ENCODE measurements at places on chromosomes 12 and 14.

DNA sequence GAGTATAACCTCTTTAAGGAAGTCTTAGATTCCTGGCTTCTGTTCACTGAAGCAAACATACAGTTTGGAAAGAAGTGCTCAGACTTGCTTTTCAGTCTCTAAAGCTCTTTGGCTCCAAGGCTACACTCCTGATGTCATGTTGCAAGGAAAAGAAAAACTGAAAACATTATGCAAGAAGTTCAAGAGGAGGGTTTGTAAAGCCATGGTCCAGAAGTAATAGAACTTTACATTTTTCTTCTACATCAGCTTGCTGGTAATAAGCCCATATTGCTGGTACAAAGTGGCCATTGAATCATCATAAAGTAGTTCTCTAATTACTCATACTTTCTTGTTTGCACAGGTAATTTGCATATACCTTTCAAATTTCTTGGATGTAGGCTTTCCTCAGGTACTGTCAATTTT is 83.6 kb downstream of the BBS10 start:
- no peak for DNase-seq

DNA sequence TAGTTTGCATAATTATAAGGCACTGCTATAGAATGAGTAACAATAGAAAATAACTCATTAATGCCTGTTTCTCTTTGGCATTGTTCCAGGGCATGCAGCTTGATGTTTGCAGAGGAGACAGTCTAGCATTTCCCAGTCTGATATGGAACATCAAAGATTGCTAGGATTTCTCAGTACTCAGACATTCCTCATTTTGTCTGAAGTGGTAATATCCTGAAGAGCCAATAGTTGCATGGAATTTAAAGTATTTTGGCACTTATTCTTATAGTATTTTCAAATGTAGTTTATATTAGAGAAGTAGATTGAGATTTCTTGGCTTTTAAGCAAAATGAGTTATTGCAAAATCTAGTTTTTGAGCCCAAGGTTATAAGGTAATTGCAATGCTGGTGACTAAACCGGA is 337.3 kb upstream of the E2F7 start:
- no peak for DNase-seq

DNA sequence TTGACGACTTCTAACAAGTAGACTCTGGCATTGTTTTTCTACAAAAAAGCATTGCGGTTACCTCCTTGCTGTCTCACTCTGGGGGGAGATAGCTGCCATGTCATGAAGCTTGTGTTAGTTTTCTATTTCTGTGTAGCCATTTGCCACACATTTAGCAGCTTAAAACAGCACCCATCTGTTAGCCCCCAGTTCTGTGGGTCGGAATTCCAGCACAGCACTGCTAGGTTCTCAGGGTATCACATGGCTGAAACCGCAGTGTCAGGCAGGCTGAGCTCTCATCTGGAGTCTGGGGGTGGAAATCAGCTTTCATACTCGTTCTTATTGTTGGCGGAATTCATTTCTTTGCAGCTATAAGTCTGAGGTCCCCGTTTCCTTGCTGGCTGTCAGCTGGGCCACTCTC is 19.9 kb upstream of the STXBP6 start:
- no peak for DNase-seq

GRCh38 chr12:103840462-103840875 is 565 bp downstream of the NT5DC3 start:
- peak; percentile 57 for DNase-seq

DNA sequence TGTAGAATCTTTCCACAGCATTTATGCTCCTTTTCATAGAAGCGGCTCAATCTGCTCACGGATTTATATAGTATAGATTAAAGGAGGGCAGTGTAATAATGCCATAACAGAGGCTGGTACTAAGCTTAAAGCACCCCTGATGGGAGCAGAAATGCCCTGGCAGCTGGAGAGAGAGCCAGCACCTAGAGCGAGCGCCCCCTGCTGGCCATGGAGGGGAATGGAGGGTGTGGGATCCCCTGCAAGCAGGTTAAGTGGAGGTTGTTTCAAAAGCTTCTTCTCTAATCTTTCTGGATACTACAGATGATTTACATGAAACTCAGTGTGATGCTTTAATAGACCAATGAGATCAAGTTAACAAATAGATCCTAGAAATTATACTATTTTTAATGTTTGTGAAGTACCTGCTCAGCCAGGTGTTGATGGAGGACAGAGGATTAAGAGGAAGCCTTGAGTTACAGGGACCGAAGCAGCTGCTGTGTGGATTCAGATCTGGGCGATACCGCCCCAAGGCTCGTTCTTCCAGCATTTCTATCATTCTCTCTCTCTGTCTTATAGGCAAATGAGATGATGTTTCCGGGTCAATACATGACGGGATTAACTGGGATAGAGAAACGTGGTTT is 1519.3 kb upstream of the TMEM132C start:
- peak; percentile 80 for DNase-seq

GRCh38 chr12:104026841-104027599 is 23.0 kb downstream of the GLT8D2 start:
- DNase-seq = no peak

GRCh38 chr12:93243689-93244513 is 133.8 kb upstream of the NUDT4 start:
- no peak for DNase-seq

DNA sequence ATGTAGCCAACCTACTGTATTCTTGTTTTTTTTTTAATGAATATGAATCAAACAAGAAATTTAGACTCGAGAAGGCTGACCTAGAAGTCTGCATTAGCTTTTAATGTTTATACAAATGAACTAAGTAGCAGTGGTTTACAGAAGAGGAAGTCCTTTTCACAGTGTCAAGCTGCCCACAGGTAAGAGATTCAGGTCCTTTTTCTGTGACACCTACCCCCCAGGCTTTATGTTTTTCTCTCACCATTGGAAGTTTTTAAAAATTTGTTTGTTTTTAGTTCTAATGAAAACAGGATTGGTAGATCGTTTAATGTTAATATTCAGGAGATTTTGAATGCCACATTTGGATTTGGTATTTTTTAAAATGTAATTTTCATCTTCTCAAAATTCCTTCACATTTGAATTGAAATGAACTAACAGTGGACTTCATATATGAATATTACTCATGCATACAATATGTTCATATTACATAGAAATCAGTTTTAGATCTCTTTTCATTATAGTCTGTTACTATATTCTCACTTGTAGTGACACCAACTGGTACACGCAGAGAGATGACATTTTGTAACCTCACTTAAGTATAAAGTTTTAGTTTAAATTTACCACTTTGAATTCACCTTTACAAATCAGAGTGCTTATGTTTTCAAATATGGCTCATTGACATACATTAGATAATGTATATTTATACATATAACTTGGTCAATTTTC is 29.7 kb downstream of the ATF7IP start:
- no peak for DNase-seq

- no peak for DNase-seq
Measured at GRCh38 chr12:91123236-91123916, 12.1 kb upstream of the LUM start.

- peak; percentile 91 for DNase-seq
Measured at GRCh38 chr14:50943943-50944646, at the start of gene PYGL. TSS of gene PYGL (minus strand) at chr14:50944483. CDS start at chr14:50944403, 80 bp downstream.

DNA sequence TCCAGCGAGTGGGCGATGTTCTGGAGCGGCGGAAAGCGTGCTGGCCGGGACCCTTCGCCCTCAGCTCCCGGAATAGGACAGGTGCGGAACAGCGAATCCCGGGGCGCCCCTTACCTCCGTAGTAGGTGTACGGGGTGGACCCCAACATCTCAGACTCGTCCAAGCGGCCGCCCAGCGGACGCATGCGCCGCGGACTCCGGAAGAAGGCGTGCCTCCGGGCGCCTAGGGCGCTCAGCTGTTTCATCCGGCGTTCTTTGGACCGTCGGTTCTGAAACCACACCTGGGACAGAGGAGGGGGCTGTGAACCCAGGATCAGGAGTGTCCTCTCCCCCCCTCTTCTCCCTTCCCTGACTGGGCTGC is 4.5 kb downstream of the LHX5 start:
- peak; percentile 63 for DNase-seq

DNA sequence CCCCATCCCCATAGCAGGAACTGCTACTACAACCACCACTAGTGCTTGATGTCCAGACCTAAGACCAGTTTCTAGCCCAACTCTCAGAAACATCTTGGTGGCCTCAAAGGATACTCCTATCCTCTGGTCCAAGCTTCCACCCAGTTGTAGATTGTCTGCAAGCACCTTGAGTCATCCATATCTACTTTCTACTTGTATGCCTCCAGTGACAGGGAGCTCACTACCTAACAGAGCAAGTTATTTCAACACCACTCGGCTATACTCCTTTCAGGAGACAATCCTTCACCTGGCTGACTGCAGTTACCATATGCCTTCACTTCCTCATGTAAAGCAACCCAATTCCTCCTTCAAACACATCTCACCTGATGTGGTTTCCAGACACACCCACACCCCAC is 49.5 kb downstream of the KDM2B start:
- no peak for DNase-seq

DNA sequence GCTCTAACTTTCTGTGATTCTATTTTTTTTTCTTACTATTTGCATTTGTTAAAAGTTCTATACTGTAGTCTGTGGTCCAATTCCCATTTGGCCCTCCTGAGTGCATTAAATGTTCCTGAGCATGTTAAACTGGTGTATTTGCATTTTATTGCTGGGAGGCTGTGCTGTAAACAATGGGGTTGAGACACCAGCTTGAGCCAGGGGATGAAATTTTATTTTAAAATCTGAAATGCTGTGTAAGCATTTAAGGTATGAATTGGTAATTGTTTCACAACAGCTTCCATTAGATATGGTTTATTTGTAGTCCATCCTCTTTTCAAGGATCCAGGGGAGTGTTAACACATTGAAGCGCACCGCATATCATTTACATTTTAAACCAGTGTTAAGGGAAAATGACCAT is 89.9 kb upstream of the RFX4 start:
- DNase-seq = no peak

GRCh38 chr12:89544022-89544421 is 18.2 kb upstream of the POC1B start:
- DNase-seq = peak; percentile 20

DNA sequence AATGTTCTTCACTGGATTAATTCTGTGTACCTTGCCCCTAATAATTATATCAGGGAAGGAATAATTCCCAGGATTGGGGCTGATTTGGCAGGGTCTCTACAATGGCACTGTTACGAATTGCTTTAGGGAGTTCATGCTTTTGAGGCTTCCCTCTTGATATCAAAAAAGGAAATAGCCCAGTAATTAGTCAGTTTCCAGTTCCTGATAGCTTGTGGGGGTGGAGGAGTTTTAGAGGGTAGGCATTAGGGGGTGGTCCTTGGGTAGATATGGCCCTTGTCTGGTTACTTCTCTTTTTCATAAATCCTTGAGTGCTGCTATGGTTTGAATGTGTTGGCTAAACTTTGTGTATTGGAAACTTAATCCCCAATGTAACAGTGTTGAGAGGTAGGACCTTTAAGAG is 6.1 kb upstream of the SRSF5 start:
- DNase-seq = no peak

GRCh38 chr12:77727442-77728001 is 103.2 kb upstream of the NAV3 start:
- DNase-seq = no peak

GRCh38 chr14:72883109-72883508 is 10.8 kb downstream of the DPF3 start:
- no peak for DNase-seq

- DNase-seq = no peak
Measured at GRCh38 chr12:66941150-66941549, 262.3 kb upstream of the GRIP1 start.

- DNase-seq = peak; percentile 74
Measured at GRCh38 chr14:39467889-39468524, 35.8 kb upstream of the FBXO33 start.

GRCh38 chr14:105116451-105117256 is 51.4 kb upstream of the GPR132 start:
- DNase-seq = peak; percentile 30

- no peak for DNase-seq
Measured at GRCh38 chr14:25484906-25485305, 435.0 kb upstream of the STXBP6 start.

DNA sequence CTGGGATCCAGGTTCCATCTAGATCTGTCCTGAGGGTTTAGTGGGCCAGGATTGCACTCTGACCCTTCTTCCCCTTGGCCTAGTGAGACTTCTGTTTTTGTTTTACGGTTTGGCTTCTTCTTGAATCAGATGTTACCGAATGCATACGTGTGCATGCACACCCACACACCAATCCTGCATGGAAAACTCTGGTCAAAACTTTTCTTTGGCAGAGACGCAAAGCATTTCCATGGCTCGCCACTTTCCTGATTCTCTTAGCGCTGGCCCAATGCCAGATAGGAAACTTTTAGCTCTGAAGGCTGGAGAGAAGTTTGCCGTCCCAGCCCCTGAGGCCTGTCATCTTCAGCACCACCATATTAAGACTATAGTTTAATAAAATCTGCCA is 67.4 kb upstream of the ACTN1 start:
- DNase-seq = no peak

GRCh38 chr14:58747181-58747580 is 109.4 kb downstream of the DACT1 start:
- DNase-seq = no peak

- no peak for DNase-seq
Measured at GRCh38 chr14:21109377-21110138, 8.7 kb downstream of the TMEM253 start.

- DNase-seq = no peak
Measured at GRCh38 chr14:56338674-56339073, 220.5 kb downstream of the PELI2 start.

GRCh38 chr14:45680531-45680930 is 427.5 kb upstream of the MIS18BP1 start:
- DNase-seq = no peak

DNA sequence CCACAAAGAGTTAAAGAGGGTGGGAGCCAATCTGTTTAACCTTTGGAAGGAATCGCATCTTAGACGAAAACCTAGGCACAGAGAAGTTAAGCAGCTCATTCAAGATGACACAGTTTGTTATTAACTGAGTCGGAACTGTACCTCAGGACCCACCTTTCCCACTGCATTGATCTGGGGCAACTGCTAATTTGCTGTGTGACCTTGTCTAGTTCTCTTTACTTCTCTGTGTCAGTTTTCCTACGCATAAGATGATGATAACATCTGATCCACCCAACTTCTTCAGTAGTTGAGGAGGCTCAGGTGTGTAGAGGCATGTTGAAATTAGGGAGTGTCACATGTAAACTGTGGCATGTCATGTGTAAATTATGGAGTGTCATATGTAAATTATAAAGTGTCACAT is 186.2 kb downstream of the ZFP36L1 start:
- DNase-seq = no peak

DNA sequence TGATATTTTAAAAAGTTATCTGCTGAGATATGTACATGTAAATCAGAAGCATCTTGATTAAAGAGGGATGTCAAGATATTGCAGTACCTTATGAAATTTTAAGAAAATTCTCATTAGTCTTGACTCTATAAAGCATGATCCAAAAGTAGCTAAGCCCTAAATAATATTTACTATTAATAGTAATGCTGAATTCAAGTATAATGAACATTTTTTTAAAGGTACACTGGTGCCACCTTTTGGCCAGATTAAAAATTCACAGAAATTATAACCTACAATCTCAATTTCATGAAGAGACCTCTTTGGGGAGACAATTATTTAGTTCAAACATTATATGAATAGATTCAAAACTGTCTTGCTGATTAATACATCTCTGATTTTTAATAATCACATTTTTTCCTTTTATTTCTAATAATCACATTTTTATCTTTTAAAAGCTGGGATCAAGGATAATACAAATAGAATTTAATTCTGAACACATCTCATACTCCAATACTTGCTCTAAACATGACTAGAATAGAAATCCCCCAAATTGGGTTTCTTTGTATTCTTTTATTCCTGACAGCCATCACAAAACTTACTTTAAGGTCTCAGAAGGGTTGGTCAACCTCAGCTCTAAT is 13.4 kb downstream of the AKAP5 start:
- DNase-seq = no peak
